Breast epithelium (tissue), 4 donors: ENCODE measurements at places on chromosomes 3 and 15. TPM values are rescaled to one million over a fixed set of nuclear protein-coding genes. Genes with fewer than 3 reads are reported as not detected.

Gene NR1I2
- total RNA-seq, result 0.29 TPM

Gene PIERCE2
- total RNA-seq, result 2.6 TPM

Gene CLDN11
- total RNA-seq, result 48.4 TPM

Gene KIF7
- total RNA-seq, result 10.5 TPM

Gene RETNLB
- not detected for total RNA-seq

GRCh38 chr3:170467571-170468147, 49.0 kb downstream of the CLDN11 start:
- no peaks in the 10 kb centered on the region for H3K27me3 ChIP-seq
- no peak overlapping the region for H3K27ac ChIP-seq
- H3K4me3 ChIP-seq, result no peak overlapping the region
- peaks cover 4% of the 10 kb centered on the region for H3K4me1 ChIP-seq

DNA sequence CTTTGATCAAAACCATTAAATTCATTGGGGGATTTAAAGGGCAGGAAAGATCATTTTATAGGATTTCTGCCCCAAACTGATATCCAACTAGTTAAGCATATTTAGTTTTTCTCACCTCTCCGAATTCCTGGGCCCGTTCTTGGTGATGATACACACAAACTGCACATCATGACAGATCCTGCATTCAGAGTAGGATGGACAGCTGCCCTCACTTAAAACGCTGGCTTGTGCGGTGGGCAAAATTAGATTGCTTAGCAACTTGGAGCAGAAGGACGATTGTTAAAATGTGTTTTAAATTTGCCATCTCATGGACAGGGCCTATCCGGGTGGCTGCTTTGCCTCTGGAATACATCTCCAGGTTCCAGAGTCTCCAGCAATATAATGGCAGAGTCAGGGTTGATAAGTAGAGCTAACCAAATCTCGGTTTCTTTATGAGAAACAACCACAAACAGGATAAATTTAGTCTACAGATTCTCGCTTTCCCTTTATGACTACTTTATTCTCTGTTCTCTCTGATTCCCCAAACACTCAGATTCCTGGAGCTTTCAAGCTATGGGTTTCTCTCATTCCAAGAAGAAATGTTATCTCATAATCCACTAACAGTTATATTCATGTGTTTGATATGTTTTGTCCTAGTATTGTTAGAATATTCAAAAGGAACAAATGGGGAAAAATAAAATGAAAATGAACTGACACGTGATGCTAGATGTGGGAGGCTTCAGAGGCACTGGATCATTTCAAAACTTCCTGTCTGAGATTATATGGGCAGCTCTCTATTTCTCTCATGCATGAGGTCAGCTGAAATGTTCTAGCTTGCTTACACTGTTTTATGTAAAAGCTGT, 1014.1 kb upstream of the SEMA6D start:
- no peak for DNase-seq
- H3K36me3 ChIP-seq, result no peaks in the 10 kb centered on the region
- no peak overlapping the region for H3K27ac ChIP-seq
- no peaks in the 10 kb centered on the region for H3K4me1 ChIP-seq
- no peak overlapping the region for H3K4me3 ChIP-seq

DNA sequence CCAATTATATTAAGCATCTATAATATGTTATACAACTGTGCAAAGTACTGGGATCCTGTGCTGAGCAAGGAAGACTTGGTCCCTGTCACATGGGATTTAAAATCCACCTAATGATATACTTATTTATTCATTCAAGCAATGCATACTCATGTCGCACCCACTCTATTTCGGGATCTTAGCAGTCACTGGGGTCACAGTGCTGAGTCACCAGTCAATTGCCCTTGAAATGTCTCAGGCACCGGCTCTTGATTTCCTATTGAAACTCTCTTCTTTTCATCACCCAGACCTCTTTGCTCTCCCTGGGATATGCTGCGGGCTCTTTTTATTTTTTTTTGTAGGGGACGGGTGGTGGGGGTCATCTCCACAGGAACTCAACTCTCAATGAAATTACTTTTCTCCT, 194.5 kb upstream of the GAP43 start:
- H3K4me3 ChIP-seq, result no peak overlapping the region
- H3K36me3 ChIP-seq, result no peaks in the 10 kb centered on the region
- H3K27ac ChIP-seq, result no peak overlapping the region
- DNase-seq, result no peak
- no peaks in the 10 kb centered on the region for H3K27me3 ChIP-seq

- H3K36me3 ChIP-seq, result no peaks in the 10 kb centered on the region
- no peaks in the 10 kb centered on the region for H3K4me1 ChIP-seq
- H3K27ac ChIP-seq, result peak overlapping the region; percentile 57
- no peaks in the 10 kb centered on the region for H3K27me3 ChIP-seq
Observed at GRCh38 chr3:106068381-106068780, 199.6 kb upstream of the CBLB start.

DNA sequence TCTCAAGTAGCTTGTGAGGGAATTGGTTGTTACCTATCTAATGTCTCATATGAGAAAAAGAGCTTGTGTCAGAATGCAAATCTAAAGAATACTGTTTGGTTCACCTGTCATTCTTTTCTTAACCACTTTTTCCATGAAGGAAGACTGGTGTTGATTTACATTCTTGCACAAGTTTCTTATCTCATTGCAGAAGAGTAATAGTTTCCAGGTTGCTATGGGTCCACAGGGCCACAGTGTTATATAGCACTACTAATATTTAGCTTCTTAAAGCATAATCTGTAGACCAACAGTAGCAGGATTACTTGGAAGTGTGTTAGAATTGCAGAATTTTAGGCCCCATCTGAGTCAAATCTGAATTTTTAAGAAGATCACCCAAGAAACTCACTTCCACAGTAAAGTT, 697.5 kb downstream of the GBE1 start:
- no peak overlapping the region for H3K27ac ChIP-seq
- H3K36me3 ChIP-seq, result no peaks in the 10 kb centered on the region
- H3K4me3 ChIP-seq, result no peak overlapping the region

DNA sequence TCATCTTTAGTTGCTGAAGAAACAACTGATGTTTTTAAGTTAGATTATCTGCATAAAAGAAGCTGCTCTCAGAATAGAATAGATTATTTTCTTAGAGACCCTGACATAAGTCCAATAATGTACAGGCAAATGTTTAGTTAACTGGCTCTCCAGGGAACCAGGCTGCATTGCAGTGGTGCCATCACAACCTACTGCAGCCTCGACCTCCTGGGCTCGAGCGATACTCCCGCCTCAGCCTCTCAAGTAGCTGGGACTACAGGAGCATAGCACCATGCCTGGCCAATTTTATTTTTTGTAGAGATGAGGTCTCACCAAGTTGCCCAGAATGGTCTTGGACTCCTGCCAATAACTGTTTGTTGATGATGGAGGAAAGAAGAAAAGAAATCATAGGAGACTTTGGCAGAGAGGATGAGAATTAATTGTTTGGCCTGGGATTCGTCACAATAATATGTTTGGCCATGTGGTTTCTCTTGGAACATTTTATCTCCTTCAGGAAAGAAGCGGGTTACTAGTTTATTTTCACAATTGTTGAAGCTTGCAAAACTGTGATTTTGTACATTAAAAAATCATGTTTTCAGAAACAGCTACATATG, 429.2 kb downstream of the CADM2 start:
- no peaks in the 10 kb centered on the region for H3K27me3 ChIP-seq
- no peaks in the 10 kb centered on the region for H3K4me1 ChIP-seq
- no peak overlapping the region for H3K27ac ChIP-seq
- no peak overlapping the region for H3K4me3 ChIP-seq
- DNase-seq, result no peak

GRCh38 chr3:37703626-37704025, 158.1 kb upstream of the CTDSPL start:
- H3K36me3 ChIP-seq, result no peaks in the 10 kb centered on the region
- H3K27me3 ChIP-seq, result no peaks in the 10 kb centered on the region
- H3K27ac ChIP-seq, result no peak overlapping the region
- DNase-seq, result no peak

DNA sequence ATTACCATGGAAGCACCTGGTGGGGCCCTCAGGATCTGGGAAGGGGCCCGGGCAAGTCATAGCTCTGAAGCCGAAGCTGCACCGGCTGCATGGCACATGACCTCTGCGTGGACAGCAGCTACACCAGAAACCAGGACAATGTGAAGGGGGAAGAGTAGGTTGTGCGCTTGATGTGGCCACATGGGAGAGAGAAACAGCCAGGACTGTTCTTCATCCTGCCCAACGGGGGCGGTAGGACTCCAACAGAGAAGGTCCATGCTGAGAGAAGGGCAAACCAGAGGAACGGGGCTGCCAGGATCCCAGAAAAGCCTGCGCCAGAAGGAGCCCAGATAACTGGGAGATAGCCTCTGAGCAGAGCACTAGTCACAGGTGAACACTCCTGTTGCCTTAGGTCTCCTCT, 54.9 kb upstream of the PRR20G start:
- DNase-seq, result no peak
- H3K27ac ChIP-seq, result no peak overlapping the region
- H3K4me1 ChIP-seq, result no peaks in the 10 kb centered on the region
- no peaks in the 10 kb centered on the region for H3K36me3 ChIP-seq
- H3K27me3 ChIP-seq, result peaks cover 18% of the 10 kb centered on the region
- H3K4me3 ChIP-seq, result no peak overlapping the region

GRCh38 chr3:193086681-193087080, 154.3 kb upstream of the PLAAT1 start:
- no peaks in the 10 kb centered on the region for H3K27me3 ChIP-seq
- H3K36me3 ChIP-seq, result no peaks in the 10 kb centered on the region
- no peak for DNase-seq
- no peak overlapping the region for H3K4me3 ChIP-seq
- no peak overlapping the region for H3K27ac ChIP-seq

DNA sequence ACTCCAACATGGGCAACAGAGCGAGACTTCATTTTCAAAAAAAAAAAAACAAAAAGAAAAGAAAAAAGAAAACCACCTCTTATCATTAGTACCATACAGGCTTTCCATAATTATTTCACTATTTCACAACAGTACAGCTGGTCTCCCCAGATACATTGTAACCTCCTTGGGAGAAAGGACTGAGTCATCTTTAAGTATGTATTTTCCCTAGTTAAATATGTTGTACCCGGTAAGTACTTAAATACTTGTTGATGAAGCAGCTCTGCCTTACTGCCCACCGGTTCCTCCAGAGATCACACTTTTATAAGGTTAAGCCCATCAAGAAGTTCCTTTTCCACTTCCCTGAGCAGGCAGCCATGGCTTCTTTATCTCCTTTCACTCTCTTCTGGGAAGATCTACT, 789.5 kb upstream of the CFAP20DC start:
- H3K36me3 ChIP-seq, result no peaks in the 10 kb centered on the region
- DNase-seq, result no peak
- no peak overlapping the region for H3K4me3 ChIP-seq
- H3K27me3 ChIP-seq, result no peaks in the 10 kb centered on the region

- H3K27me3 ChIP-seq, result no peaks in the 10 kb centered on the region
- no peak for DNase-seq
- no peaks in the 10 kb centered on the region for H3K4me1 ChIP-seq
- H3K36me3 ChIP-seq, result no peaks in the 10 kb centered on the region
- H3K4me3 ChIP-seq, result no peak overlapping the region
- H3K27ac ChIP-seq, result no peak overlapping the region
Observed at GRCh38 chr3:20842594-20843436, 656.8 kb upstream of the SGO1 start.

- H3K4me3 ChIP-seq, result no peak overlapping the region
- H3K27me3 ChIP-seq, result no peaks in the 10 kb centered on the region
- no peak for DNase-seq
- H3K4me1 ChIP-seq, result no peaks in the 10 kb centered on the region
Observed at GRCh38 chr15:76398317-76399104, 61.9 kb downstream of the ISL2 start.

- DNase-seq, result no peak
- no peaks in the 10 kb centered on the region for H3K27me3 ChIP-seq
- H3K4me1 ChIP-seq, result no peaks in the 10 kb centered on the region
- H3K27ac ChIP-seq, result no peak overlapping the region
Observed at GRCh38 chr3:57226176-57226575, 1.4 kb upstream of the APPL1 start.

DNA sequence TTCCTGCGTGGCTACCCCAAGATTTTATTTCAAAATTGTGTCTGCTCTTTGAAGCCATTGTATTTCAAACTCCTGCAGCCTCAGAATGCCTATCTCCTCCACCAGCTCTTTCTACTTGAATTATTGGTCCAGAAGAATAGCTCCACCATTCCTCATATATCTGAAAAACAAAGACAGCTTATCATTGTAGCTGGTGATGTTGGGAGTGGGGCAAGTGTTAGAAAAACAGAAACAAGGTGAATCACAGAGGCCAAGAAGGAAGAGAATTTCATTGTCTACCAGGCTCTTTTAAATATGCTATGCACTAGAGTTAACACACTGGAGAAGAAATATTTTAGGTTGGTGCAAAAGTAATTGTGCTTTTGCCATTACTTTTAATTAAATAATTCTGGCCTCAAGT, 307.9 kb upstream of the ROPN1 start:
- no peak overlapping the region for H3K27ac ChIP-seq
- no peak for DNase-seq
- H3K36me3 ChIP-seq, result no peaks in the 10 kb centered on the region
- H3K4me3 ChIP-seq, result no peak overlapping the region

DNA sequence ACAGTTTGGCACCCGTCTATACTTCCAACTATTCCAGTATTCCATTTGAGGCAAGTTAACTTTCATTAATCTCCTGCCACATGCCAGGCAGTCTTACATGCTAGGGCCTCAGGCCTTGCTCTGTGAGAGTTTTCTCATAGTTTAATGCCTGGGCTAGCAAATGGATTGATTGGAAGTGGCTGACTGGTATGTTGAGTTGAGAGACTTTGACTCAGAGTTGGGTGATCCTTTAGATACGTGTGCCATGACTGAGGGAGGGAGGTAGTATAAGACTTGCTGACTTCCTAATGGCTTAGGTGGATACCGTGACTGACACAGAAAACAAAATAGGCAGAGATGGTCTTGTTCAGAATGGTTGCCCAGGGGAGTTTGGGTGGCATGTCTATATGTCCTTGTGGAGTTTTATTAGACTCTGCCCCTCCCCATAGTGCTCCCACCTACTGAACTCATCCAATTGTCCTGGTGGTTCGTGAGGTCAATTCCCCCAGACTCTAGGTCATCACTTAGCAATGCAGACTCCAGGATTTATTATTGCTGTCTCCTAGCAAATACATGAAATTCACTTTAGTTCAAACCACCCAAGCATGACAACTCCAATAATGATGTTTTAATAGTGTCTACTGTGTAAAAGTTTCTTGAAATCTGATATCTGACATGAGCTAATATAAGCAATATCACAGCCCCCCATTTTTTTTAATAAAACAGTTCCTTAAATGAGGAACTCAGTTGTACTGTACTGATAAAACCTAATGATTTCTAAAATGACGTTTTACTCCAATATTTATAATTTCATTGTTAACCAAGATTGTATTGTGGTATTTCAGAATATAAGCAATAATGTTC, 413.9 kb upstream of the MDFIC2 start:
- H3K27me3 ChIP-seq, result no peaks in the 10 kb centered on the region
- H3K4me1 ChIP-seq, result no peaks in the 10 kb centered on the region
- DNase-seq, result no peak
- no peak overlapping the region for H3K27ac ChIP-seq
- no peaks in the 10 kb centered on the region for H3K36me3 ChIP-seq
